NCI-H2227 treated with DMSO at 0.1 percent for 48 hours (cell line): ENCODE measurements at places on chromosomes 7 and 10.

- no peak for DNase-seq
Observed at GRCh38 chr7:99083068-99083651, 60.7 kb downstream of the SMURF1 start.

GRCh38 chr7:6284461-6285360 lies 12.3 kb upstream of the CYTH3 start:
- DNase-seq: no peak

DNA sequence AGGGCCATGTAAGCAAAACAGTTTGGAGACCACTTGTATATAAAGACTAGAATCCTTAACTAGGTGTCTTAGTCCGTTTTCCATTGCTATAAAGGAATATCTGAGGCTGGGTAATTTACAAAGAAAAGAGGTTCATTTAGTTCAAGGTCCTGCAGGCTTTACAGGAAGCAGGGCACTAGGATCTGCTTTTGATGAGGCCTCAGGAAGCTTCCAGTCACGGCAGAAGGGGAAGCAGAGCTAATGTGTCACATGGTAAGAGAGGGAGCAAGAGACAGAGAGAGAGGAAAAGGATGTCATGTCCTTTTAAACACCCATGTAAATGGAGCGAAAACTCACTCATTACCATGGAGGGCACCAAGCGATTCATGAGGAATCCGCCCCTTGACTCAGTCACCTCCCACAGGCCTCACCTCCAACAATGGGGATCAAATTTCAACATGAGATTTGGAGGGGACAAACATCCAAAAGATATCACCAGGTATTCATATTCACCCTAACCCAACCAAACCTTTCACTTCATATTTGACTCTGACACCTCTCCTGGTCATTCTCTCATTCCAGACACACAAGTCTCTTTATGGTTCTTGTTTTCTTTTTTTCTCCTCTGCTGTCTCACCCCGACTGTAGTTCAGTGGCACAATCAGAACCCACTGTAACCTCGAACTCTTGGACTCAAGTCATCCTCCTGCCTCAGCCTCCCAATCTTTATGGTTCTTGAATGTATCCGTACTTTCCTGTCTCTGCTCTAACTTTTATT lies 30.1 kb upstream of the ASAH2 start:
- no peak for DNase-seq

- no peak for DNase-seq
Observed at GRCh38 chr7:66467887-66468286, 160.8 kb upstream of the KCTD7 start.

DNA sequence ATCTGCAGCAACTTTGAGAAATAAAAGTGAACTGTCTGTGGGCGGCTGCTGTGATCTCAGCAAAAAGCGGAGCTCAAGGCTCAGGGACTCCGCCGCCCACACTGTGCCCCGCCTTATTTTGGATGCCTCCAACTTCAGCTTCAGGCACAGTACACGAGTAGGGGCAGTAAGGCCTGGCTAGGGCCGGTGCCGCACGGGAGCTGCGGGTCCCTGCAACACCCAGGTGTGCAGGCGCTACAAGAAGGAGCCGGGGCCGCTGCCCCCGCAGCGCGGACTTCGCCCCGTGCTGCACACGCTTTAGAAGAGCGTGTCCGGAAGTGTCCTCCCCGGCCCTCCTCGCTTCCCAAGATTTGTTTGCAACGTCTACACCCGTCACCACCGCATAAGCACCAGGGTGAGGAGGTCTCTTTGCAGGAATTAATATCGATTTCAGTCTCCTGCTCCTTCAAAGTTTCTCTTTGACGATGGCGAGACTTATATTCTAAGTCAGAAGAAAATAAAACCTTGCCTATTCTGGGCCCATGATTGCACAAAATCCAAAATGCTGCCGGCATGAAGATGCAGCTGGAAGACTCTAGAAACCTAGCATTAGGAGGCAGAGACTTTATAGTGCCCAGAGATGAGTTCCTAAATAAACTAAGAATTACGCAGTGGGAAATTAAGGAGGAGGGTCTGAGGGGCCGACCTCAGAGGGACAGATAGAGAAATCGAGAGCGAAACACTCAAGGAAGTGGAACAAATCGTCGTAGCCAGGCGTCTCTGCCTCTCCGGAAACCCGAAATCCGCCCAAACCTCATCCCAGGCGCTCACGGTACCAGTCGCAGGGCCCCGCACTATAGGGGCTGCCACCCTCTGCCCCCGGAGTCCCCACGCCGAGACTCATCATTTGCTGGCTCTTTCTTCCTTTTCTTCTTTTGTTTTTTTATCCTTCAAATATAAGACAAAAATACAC lies 6.4 kb downstream of the VAX1 start:
- no peak for DNase-seq

GRCh38 chr7:72039460-72039859 lies 372.7 kb downstream of the CALN1 start:
- DNase-seq: no peak

GRCh38 chr10:105075031-105075430 lies 433.9 kb downstream of the SORCS3 start:
- no peak for DNase-seq

GRCh38 chr7:28408960-28409715 lies 3.2 kb upstream of the CREB5 start:
- DNase-seq: peak; percentile 60
